ENCODE measurements at places on chromosomes 6 and 20. TPM values are rescaled to one million over a fixed set of nuclear protein-coding genes. Genes with fewer than 3 reads are reported as not detected.

The APOBEC2 gene
- total RNA-seq, result not detected

The LY6G5B gene
- 2.7 TPM for total RNA-seq

The OR2H2 gene
- not detected for total RNA-seq

The LAMP5 gene
- not detected for total RNA-seq

The NRN1 gene
- 0.95 TPM for total RNA-seq
